ENCODE measurements at places on chromosomes 7 and 10.

GRCh38 chr10:33262871-33263270 lies 71.6 kb downstream of the NRP1 start:
- no peak for DNase-seq

- DNase-seq: no peak
Measured at GRCh38 chr10:102118867-102119266, 1.3 kb downstream of the LDB1 start.

DNA sequence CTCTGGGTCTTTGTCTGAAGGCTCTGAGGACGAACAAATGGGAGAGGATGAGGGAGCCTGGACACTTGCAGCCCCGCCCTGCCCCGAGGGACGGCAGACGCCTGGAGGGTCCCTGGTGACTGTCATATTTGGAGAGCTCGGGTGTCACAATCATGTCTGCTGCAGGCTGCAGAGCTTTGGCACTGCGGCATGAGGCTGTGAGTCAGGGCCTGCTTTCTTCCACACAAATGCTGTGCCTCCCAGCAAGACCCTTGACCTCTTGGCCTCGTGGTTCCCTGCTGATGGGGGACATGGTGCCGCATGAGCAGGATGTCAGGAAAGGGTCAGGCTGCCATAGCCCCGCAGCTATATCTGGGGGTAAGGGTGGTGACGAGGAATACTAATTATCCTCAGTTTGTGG lies 64.9 kb upstream of the PPIF start:
- DNase-seq: no peak

DNA sequence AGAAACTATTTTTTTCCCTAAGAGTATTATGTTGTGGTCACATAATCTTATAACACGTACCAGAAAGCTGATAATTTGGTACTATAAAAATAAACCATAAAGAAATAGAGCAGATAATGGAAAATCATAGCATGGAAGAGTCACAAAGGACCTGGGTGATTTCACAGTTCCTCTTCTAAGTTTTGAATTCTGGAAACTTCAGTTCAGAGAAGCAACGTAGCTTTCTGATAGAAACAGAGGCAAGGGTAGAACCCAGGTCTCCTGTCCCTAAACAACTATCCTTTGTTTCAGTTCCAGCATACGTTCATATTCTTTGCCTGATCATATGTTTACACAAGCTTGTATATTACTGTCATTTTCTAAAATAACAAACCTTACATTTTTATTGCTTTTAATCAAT lies 47.9 kb downstream of the MRC1 start:
- no peak for DNase-seq

DNA sequence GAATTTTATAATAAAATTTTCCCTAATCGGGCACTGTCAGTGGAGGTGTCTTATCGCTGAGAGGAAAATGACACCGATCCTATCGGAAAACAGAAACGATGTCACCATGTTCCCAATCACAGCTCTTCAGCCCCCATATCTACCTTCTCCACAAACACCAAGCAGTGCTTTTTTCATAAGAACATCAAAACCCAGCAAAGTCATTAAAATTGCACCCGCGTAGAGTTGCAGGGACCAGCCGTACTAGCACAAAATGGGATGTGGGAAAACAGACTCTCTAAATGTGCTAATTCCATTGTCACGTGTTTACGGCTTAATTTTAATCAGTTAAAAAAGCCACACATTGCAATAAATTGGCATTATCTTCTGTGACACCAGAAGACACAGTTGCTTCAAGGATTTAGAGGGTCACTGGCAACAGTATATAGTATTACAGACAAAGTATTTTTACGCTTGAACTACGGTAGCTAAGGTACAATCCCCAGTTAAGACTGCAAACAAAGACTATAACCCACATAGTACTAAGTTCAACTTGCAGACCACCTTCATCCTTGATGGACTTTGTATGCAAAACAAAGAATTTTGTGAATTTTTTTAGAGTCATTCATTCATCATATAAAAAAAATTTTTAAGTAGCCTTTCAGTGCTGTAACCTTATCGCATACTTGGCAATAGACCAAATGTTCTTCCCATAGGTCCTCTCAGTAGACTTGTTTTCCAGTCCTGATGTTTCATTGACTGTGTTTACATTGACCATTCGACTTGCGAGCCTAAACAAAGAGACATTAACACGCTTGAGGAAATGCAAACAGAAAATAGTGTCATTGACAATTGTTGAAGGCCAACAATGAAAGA lies 116.0 kb downstream of the VTI1A start:
- DNase-seq: no peak

GRCh38 chr10:24503461-24504320 lies 220.0 kb downstream of the ARHGAP21 start:
- DNase-seq: no peak

GRCh38 chr10:31601136-31601535 lies 282.1 kb downstream of the ZEB1 start:
- no peak for DNase-seq

DNA sequence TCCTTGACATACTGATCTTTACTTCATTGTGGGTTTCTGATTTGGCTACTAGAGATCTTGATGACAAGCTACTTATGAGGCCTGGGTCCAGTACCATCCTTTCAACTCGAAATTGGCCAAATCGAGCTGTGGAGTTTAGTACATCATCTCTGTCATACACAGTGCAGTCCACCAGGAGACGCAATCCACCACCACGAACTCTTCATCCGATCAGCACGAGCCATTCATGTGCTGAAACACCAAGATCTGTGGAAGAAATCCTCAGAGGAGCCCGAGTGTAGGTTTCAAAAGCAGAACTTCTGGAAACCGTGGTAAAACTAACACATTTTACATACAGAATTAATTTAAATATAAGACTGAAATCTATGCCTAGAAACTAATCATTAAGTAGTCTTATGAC lies 14.2 kb downstream of the DNAJC9 start:
- no peak for DNase-seq

- no peak for DNase-seq
Measured at GRCh38 chr7:157674027-157674714, 337.4 kb downstream of the DNAJB6 start.

GRCh38 chr10:72012796-72013195 lies 48.6 kb downstream of the CHST3 start:
- no peak for DNase-seq

GRCh38 chr7:28942168-28942567 lies 16.0 kb downstream of the TRIL start:
- no peak for DNase-seq
